ENCODE measurements at places on chromosomes 16 and 17.

GRCh38 chr16:9034056-9034455, 57.4 kb upstream of the HAPSTR1 start:
- DNase-seq = peak; percentile 41

DNA sequence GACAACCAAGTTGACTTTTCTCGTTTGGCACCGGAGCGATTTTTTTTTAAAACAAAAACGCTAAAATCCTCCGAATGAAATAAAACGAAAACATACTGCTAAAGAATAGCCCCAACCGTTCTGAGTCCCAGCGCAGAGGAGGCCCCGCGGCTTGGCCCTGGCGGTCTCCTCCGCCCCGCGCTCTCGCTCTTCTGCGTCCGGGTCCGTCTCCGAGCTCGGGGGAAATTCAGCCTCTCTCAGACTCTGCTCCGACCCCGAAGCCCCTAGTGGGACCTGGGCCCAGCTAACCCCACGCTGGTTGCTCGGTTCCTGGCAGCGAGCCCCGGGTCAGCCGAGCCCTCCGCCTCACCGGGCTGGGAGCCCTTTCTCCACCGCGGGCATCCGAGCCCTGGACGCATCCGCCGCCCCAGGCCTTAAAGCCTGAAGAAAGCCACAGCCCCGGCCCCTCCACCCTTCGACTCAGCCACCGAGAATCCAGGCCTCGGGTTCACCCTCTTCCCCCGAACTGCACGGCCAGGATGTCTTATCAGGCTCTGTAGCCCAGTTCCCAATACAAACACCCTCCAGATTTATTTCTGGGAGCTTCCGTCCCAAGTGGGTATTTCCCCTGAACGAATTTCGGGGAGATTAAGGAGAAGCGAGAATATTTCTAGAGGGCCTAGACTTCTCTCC, 1.2 kb downstream of the TBX2 start:
- no peak for DNase-seq

- no peak for DNase-seq
Observed at GRCh38 chr17:15247891-15248529, 17.1 kb downstream of the PMP22 start.

DNA sequence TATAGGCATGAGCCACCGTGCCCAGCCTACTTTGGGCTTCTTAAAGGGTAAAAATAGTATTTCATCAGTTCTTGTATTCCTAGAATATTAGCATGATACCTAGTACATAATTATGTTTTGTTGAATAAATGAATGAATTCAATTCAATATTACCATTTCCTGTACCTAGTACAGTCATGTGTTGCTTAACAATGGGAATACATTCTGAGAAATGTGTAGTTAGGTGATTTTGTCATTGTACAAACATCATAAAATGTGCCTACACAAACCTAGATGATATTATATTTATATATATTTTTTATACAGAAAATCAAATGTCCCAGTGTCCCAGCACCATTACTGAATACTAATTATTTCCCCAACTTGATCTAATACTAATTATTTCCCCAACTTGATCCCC, 85.6 kb upstream of the HAS3 start:
- peak; percentile 18 for DNase-seq

GRCh38 chr17:74435775-74436359, 4.0 kb downstream of the GPRC5C start:
- no peak for DNase-seq
